ENCODE measurements at places on chromosomes 12 and 14.
A peak's percentile ranks its signal among the peaks of the same experiment; 100 is the strongest.

DNA sequence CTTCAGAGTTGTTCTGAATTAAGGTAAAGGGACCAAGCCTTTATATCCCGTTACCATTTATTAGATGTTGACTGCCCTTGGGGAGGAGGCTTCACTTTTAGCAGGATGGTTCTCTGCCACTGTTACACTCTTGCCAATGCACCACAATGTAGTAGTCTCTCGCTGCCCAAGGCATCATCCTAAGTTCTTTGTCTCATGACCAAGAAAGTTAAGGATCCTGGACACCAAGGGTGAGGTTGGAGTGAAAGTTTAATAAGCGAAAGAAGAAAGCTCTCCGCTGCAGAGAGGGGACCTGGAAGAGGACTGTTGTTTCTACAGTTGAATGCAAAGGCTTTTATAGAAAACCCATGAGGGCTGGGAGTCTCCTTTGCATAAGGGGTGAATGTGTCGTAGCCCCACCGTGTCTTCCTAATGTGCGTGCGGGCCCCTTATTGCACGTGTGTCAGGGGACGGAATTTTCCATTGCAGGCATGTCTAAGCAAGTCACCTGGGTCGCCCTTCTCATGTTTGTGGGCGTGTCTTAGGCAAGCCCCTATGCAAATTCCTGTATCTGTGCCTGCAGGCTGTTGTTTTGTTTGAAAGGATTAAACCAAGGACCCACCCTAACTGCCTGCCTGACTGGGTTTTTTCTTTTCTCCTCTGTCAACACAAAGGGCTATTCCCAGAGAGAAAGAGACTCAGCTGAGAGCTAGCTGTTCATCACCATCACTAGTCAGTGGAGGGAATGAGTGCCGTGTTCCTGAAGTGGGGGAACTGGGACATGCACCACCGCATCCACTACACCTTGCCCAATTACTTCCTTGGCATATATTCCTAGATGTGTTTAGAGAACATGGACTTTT lies 17.6 kb upstream of the RNASE1 start:
- DNase-seq, result no peak

GRCh38 chr12:127162307-127162706 lies 1104.7 kb upstream of the TMEM132C start:
- no peak for DNase-seq

GRCh38 chr12:57755194-57755453 lies 221 bp downstream of the MARCHF9 start:
- no peak for DNase-seq

DNA sequence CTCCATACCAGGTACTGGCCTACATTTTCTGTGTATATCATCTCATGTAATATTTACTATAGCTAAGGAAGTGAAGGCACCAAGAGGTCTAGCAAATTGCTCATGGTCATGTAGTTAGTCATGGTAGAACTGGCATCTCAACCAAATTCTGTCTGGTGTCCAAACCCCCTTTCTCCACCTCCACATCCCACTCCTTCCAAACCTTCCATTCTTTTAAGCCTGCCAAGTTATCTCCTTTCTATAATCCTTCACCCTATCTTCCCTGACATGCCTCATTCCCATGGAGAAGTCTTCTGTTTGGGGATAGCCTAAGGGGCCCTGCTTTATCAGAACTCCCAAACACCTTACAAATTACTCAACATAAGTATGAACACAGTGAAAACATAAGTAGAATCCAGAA lies 196.2 kb upstream of the HMGA2 start:
- no peak for DNase-seq

DNA sequence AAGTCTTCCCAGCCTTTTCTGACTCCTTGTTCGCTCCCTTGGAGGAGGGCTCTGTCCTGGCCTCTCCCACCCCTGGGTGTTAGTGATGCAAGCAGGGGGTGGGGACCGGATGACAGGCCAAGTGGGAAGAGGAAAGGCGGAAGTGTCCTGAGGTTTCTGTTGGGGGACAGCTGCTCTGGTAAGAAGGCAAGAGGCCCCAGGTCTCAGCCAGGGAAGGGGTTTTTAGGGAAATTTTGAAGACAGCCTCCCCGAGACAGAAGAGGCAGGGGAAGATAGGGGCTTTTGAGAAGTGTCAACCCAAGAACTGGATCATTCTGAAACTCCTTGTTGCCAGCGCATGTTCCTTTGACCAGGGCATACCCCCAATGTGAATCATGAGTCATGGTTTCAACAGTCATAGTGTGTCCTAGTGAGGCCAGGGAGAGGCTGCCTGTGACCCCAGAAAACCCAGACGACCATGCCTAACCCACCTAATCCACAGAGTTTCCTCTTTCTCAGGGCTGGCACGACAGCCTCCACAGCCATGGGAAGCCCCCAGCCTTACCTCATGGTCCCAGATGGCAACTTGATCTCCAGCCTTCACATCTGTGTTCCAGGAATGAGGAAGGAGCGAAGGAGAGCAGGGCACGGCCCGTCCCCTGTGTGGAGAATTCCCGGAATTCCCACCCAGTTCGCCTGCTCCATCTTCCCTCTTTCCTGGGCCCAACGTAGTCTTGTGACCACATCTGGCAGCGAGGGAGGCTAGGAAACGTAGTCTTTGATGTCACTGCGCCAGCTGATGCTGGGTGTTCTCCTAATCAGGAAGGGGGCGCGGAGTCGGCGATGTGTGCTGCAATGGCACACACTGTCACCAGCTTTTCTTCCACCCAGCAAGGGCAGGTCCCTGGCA lies 4.9 kb upstream of the GPR132 start:
- DNase-seq, result peak; percentile 49

- no peak for DNase-seq
These were observed 13.4 kb upstream of the SNX6 start for GRCh38 chr14:34643361-34643760.

GRCh38 chr12:55925870-55926737 lies 1.6 kb downstream of the PYM1 start:
- DNase-seq, result no peak

DNA sequence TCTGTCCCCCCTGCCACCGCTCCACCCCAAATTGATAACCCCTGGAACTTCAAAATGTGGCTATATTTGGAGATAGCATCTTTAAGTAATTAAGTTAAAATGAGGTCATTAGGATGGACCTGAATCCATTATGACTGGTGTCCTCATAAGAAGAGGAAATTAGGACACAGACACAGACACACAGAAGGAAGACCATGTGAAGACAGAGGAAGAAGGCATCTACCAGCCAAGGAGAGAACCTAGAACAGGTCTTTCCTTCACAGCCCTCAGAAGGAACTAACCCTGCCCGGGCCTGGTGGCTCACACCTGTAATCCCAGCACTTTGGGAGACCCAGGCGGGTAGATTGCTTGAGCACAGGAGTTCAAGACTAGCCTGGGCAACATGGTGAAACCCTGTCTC lies 3.6 kb upstream of the HRK start:
- no peak for DNase-seq

DNA sequence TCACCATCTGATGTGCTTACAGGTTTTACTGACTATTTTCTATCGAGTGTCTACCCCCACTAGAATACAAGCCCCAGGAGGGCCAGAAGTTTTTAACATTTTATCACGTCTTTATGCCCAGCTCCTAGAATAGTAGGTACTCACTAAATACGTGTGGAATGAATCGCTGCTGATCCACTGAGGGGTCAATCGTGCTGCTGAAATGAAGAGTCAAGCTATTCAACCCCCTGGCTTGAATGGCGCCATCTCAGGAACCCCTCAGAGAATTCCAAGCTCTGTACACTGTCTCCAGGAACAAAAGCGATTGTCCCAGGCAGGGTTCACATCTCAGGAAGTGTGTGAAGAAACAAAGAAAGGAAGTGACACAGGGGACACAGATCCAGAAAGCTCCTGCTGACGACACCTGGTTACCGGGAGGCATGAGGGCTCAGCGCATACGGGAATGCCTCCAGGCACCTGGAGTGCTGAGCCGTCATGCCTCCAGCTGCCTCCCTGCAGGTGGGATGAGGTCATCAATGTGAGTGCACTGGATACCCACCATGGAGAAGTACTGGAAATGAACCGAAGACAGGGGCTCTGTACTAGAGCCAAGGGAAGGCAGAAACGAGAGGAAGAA lies 45.6 kb downstream of the PITPNM2 start:
- no peak for DNase-seq

GRCh38 chr12:65816086-65816485 lies 8.2 kb upstream of the HMGA2 start:
- no peak for DNase-seq

DNA sequence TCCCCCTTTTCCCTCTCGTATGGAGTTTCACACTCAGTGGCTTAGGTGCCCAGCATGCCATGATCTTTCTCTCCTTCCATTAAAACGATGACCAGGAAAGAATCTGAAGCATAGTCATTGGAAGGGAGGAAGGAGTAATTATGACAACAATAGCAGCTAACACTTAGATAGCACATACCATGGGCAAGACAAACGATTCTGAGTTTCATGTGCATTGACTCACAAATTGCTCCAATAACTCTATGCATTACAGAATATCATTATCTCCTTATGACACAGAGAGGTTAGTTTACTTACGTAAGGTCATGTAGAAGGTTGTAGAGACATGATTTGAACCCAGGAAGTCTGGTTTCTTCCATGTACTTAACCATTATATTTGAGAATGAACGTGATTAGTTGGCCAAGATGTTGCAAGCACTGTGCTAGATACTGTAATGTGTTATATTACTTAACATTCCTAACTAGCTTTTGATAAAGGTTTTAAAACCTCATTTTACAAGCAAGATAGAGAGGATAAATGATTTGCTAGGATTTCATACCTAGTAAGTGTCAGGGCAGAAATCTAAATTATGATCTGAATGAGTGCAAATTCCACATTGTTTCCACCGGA lies 162.4 kb downstream of the CAND1 start:
- DNase-seq, result no peak

GRCh38 chr12:124347335-124347734 lies 52.4 kb downstream of the RFLNA start:
- DNase-seq, result no peak

GRCh38 chr12:8080120-8080519 lies 2.0 kb upstream of the NECAP1 start:
- no peak for DNase-seq

- DNase-seq, result no peak
These were observed 63.3 kb downstream of the EP400 start for GRCh38 chr12:132012919-132013568.

- DNase-seq, result peak; percentile 5
These were observed 25.1 kb downstream of the TESPA1 start for GRCh38 chr12:54959291-54960018.

- no peak for DNase-seq
These were observed 250.2 kb upstream of the OR4E1 start for GRCh38 chr14:21923820-21924219.

- DNase-seq, result peak; percentile 60
These were observed 40.5 kb downstream of the ESR2 start for GRCh38 chr14:64253672-64254071.

- no peak for DNase-seq
These were observed 15.8 kb upstream of the STAB2 start for GRCh38 chr12:103571286-103571685.

DNA sequence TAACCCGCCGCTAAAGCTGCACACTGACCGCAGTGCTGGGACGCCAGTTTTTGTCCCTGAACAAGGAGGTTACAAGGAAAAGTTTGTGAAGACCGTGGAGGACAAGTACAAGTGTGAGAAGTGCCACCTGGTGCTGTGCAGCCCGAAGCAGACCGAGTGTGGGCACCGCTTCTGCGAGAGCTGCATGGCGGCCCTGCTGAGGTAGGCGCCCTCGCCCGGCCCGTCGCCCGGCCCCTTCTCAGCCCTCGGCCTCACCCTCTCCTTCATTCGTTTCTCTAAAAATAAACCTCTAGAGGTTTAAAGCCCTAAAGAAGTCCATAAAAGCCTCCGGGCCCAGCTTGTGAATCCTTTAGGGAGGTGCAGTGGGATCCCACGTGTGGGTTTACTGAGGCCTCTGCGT lies 52.2 kb upstream of the AMN start:
- DNase-seq, result no peak

- no peak for DNase-seq
These were observed 16.6 kb downstream of the MGP start for GRCh38 chr12:14868916-14869506.

- no peak for DNase-seq
These were observed 406.9 kb downstream of the TMEM121 start for GRCh38 chr14:105933238-105933637.

- no peak for DNase-seq
These were observed 627 bp downstream of the TESC start for GRCh38 chr12:117098361-117099217.

GRCh38 chr12:113933201-113933786 lies 32.8 kb downstream of the RBM19 start:
- peak; percentile 82 for DNase-seq

GRCh38 chr14:51318813-51319597 lies 79.0 kb downstream of the TMX1 start:
- no peak for DNase-seq

DNA sequence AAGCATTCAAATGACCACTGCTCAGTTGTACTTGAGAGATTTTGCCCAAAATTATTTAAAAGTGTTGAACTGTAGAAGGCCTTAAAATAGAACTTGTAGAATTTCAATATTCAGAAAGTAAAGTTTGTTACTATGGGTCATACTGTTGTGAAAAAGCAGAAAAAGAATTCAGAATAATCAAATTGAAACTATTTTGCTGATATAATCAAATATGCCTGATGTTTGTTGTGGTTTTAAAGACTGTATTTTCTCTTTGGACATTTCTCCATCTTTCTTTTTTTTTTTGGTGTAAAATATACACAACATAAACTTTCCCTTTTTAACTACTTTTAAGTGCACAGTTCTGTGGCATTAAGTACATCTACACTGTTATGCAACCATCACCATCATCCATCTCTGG lies 374.7 kb downstream of the APAF1 start:
- no peak for DNase-seq

- no peak for DNase-seq
These were observed 426.6 kb downstream of the EGLN3 start for GRCh38 chr14:33524244-33524643.

DNA sequence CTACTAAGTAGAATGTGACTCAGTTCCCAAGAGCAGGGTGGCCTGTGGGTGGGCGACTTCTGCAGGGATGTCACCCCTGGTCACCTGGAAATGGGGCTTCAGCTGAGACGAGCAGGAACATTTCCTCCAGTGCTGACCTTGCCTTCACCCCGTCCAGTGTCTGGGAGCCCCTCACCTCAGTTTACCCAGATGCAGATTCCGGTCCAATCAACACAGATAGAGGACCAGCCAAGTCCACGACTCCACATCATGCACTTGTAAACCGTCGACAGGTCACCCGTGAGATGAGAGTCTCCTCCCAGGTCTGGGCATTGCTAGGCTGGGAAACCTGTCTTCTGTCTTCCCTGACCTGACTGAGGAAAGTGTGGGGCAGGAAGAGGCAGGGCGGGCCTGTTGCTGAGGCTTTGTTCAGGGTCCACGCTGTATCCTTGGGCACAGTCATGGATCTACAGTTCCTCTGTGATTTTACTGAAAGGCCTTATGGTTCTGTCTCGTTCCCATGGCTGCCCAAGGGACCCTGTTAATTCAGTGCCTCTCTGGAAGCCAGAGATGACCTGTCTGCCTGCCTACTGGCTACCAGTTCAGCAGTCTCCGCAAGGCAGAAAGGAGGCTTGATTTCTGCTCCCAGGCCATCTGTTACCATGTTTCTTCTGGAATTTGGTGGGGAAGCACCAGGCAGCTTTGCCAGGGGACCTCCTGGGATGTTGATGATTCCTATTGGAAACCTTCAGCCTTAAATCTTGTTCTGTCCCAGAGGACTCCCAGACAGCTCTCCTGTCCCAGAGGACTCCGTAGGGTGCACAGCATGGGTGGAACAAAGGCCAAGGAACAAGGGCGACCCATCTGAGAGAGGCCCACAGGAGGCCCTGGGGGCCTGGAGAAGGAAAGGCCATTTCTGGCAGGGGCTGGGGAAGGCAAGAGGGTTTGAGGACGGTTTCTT lies 288.5 kb upstream of the RTL1 start:
- no peak for DNase-seq

- DNase-seq, result no peak
These were observed 409.6 kb downstream of the SEC23A start for GRCh38 chr14:38693423-38693822.

Data from fibroblast of upper back skin (primary cell).